ENCODE measurements at places on chromosomes 2 and 18.

DNA sequence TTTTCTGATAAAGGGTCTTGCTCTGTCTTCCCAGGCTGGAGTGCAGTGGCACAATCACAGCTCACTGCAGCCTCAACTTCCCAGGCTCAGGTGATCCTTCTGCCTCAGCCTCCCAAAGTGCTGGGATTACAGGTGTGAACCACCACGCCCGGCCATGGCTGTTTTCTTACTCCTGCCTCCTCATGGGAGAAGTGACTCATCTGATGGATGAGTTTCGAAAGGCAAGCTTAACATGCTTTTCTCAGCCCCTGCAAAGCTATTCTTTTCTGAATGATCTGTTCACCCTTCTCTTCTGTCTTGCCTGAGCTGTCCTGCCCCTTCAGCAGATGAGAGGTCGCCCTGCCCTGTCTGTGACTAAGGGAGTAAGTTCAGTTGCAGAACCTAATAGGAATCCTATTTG, 929 bp upstream of the CREG2 start:
- DNase-seq, result no peak

DNA sequence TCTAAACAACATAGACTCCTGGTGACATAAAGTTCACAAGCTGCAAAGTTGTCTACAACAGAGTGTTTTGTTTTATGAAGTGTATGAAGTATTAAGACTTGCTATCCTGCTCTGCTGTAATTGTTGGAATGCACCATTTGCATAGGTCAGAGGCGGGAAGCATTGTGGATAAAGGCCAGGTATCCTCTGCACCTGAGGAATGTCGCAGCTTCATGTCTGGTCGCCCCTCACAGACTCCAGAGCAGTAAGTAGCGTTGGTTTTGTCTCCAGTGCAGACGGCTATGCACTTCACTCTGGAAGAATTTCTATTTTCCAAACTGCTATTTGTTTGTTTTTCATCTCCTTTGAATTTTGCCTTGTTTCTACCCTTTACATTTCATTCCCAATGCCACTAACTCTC, 63.1 kb downstream of the UNC80 start:
- no peak for DNase-seq

DNA sequence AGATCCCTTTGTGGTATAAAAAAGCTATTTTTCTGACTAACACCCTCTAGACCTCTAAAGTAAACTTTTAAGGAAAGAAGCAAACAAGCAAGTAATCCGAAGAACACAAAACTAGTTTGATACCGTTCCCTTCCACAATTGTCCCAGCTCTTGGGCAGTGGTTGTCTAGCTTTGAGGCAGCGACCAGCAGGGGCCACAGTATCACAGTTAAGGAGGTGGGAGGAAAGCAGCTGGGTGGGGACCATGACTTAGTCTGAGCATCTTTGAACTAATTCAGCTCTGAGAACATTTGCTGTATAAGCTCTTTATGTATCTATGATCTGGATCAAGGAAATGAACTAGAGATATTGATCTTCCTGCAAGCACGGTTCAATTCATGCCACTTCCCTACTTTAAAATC, 51.0 kb downstream of the SF3B1 start:
- DNase-seq, result no peak

GRCh38 chr2:46825231-46825938, 90.2 kb downstream of the MCFD2 start:
- DNase-seq, result no peak

DNA sequence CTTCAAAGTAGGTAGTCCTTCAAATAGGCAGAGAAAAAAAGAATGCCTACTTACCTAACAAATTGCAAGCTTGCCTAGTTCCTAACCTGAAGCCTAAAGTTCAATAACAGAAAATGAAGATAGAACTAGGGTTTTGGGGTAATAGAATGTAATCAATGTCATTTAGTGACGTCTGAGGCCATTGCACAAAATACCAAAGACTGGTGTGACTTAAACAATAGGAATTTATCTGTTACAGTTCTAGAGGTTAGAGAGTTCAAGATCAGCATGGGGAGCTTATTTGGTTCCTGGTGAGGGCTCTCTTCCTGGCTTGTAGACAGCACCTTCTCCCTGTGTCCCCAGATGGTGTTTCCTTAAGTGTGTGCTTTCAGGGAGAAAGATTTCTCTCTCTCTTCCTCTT, 4.7 kb upstream of the NPC1 start:
- DNase-seq, result no peak

GRCh38 chr2:119252186-119253113, 28.8 kb downstream of the STEAP3 start:
- no peak for DNase-seq

GRCh38 chr18:79523736-79524180, 128.0 kb downstream of the NFATC1 start:
- no peak for DNase-seq

GRCh38 chr2:78147466-78147865, 625.3 kb upstream of the LRRTM4 start:
- no peak for DNase-seq

DNA sequence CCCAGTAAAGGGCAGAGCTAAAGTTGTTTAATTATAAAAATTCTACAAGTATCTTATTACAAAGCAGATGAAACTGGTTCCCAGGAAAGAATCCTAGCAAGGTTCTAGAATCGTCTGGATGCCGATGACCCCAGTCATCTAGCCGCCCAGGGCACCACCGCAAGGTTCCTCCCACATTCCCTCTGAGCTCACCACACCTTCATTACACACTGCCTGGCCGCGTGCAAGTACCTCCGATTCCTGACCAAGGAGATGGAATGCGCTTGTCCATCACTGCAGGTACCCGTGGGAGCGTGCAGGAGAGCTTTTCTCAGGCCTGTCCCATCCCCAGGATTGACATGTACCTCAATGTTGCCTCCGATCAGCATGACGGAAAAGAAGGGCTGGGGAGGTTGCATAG, 158.5 kb downstream of the LAMA1 start:
- no peak for DNase-seq

DNA sequence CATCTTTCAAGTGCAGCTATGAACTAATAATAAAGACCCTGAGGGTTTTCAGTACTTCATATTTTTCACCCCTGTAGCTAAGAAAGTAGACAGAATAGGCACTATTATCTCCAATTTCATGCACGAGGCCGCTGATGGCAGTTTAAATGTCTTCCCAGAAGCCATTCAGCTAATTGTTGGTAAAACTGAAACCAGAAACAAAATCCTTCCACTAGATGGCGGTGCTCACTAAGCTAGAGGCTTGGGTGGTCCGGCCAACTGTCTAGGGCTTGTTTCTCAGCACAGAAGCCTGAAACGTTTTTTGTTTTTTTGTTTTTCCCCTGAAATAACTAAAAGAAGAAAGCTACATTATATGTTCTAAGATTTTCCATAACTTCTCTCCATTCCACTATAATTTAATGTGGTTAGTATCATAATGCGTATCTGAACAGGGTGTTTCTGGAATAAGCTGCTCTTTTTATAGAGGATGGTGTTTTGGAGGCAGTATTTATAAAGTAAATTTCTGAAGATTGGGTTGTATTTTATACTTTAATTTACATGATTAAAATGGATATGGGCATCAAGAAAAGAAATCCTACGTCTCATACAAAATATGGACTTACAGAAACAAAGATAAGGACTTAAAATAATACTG, 159.4 kb downstream of the PIK3C3 start:
- peak; percentile 74 for DNase-seq

DNA sequence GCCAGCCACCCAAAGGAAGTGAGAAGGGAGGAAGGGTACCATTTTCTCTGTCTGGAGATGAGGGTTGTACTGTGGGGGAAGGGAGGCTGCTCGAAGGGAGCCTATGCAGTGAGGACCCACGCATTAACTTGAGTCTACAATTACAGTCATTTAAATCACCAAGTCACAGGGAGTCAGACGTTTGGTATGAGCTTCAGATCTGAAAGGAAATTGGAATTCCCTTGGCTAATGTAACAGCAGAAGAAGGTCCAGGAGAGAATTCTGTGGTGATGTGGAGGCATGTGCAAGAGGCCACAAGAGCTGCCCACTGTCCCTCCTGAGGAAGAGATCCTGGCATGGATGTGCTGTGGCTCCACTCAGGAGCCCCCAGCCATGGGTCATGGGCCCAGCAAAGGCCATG, 22.5 kb downstream of the DAPL1 start:
- DNase-seq, result no peak

DNA sequence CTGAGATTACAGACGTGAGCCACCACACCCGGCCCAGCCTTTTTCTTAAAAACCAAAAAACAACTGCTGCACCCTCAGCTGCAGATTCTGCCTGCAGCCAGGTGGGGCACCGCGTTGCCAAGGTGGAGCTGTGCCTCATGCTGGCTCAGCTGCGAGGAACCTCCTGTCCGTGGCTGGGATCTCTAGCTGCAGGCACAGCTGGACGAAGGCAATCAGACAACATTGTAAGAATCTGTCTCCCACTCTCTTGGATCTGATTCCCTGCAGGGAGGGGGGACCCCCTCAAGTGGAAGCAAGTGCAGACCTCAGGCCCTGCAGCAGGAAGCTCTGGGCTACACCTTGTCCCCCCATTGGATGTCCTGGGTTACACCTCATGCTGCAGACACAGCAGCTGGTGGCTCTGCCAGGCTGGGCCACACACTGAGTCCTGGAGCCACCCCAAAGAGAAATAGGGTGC, 24.1 kb downstream of the CIDEA start:
- DNase-seq, result no peak

DNA sequence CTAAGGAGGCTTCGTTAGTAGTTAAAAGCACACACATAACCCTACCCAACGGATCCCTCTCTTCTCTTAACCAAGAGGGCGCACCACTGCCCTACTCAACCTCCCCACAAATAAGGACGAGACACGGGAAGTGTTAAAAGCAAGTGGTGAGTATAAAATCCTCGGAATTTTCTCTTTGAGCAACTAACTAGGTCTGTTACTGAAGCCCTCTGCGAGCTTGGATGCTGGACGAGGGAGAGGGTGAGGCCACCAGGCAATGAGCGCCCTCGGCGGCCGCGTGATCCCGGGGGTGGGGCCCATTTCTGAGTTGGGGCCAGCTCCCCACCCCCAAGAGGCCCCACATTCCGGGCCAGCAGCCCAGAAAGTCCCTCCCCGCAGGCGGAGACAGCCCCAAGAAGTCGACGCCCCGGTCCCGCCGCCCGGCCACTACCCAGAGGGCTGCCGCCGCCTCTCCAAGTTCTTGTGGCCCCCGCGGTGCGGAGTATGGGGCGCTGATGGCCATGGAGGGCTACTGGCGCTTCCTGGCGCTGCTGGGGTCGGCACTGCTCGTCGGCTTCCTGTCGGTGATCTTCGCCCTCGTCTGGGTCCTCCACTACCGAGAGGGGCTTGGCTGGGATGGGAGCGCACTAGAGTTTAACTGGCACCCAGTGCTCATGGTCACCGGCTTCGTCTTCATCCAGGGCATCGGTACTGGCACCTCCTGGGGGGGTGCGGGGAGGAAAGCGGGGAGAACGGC, at the start of gene CYBRD1:
Gene CYBRD1, plus strand, starts transcription at position 423 of the 736 bp plus-strand sequence. Its CDS starts 72 bp downstream, at position 495.
- no peak for DNase-seq

DNA sequence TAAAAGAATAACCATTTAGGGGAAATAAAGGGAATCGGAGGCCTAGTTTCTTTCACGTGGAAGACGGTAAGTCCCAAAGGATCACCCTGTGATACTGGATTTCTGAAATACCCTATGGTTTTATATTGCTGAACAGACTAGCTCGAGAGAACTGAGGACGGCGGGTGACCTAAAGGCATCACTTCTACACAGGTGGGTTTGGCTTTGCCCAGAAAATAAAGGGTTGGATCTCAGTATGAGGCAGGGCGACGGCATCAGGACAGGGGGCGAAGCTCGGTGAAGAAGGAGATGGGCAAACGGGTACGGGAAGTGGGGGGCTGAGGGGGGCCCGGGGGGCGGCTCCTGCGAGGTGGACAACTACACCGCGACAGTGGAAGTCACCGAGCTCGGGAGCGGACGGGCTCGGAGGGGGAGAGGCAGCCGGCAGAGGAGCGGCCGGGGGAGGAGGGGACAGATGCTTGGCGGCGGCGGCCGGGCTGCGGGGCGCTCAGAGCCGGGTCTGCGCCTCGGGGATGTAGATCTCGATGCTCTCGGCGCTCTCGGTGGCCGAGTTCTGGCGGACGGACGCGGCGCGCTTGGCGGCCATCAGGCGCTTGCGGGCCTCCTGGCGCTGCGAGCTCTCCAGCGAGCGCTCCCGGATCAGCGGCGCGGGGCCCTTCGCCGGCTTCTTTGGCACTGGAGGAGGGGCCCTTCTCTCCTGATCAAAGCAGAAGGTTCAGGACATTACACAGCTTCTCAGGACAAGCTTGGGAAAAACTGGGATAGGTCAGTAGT, 48.9 kb downstream of the TGIF1 start:
- no peak for DNase-seq

DNA sequence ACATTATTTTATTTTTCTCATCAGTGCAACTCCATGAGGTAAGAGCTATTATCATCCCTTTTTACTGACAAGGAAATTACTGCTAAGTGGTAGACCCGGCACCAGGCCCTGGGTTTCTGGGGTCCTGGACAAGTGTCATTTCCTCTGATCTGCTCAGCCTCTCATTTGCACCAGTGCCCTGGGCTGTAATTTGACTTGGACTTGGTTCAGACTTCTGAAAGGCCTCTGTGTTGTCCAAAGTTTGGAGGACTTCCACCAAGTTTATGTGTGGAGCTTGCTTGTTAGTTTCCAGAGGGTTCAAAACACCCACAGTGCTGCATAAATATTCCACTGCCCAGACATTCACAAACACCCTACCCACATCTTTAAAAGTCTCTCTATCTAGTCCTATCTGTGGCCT, 44.0 kb upstream of the PPP1CB start:
- no peak for DNase-seq

GRCh38 chr18:48934723-48935432, 15.9 kb downstream of the SMAD7 start:
- DNase-seq, result no peak
